ENCODE measurements at places on chromosomes 16 and 17. TPM values are rescaled to one million over a fixed set of nuclear protein-coding genes. Genes with fewer than 3 reads are reported as not detected.

HOXB6 gene
- 9.8 TPM for polyA plus RNA-seq

CDK3 gene
- 14.9 TPM for polyA plus RNA-seq

KAT7 gene
- 31.6 TPM for polyA plus RNA-seq

G6PC1 gene
- 1.5 TPM for polyA plus RNA-seq

DNA sequence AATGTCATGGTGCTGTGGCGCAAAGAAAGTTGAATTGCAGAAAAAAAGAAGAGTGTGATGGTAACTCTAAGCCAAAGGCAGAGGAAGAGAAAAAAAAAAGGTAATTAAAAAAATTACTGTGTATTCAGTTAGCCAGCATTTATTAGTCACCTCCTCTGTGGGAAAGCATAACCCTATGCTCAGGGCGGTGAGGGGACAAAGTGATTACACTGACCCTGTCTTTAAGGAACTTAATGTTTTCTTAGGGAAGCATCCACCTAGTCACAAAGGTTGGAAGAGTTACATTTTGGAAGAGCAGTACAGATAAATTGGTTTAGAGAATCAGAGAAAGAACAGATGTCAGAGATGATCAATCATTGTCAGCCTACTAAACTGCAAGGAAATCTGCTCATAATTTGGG lies 410.3 kb downstream of the CDH11 start:
- H3K4me3 ChIP-seq: no peak overlapping the region
- H3K36me3 ChIP-seq: no peaks in the 10 kb centered on the region
- no peak for DNase-seq
- H3K27me3 ChIP-seq: no peaks in the 10 kb centered on the region

- peaks cover 2% of the 10 kb centered on the region for H3K27me3 ChIP-seq
- no peaks in the 10 kb centered on the region for H3K36me3 ChIP-seq
- DNase-seq: no peak
- peaks cover 21% of the 10 kb centered on the region for H3K4me1 ChIP-seq
- no peak overlapping the region for H3K4me3 ChIP-seq
These were observed 18.5 kb upstream of the RHOT1 start for GRCh38 chr17:32123782-32124181.

PRDM7 gene
- not detected for polyA plus RNA-seq

SLC16A6 gene
- polyA plus RNA-seq: 0.27 TPM

- no peak for DNase-seq
- H3K36me3 ChIP-seq: no peaks in the 10 kb centered on the region
- peaks cover 5% of the 10 kb centered on the region for H3K27me3 ChIP-seq
- H3K27ac ChIP-seq: no peak overlapping the region
These were observed 22.9 kb downstream of the DHRS7C start for GRCh38 chr17:9768381-9768934.

KCNG4 gene
- not detected for polyA plus RNA-seq

DNA sequence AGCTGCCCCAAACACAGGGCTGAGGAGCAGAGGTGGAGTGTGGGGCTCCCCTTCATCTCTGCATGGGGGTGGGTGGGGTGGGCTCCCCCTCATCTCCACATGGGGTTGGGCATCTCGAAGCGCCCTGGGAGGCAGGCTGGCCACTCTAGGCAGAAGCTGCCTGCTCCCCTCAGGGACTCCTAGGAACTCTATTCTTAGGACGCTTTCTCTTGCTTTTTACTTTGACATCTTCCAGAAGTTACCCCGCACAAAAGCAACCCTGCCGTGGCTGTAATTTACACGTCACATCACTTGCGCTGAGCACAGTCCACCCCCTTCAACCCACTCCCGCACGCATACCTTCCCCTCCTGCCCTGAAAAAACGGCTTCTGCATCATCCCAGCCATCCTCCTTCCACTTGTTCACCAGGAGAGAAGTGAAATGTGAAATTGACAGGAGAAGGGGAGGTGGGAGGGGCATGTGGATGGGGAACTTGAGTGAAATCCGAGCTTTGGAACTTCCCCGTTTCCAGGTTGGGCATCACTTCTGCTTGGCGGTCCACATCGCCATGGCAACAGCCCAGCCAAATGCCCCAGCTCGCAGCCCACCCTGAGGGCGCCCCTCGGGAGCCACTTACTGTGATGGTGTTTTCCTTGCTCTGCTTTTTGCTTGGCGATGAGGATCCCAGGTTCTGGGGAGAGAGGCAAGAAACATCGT lies 53.7 kb upstream of the RCVRN start:
- peaks cover 3% of the 10 kb centered on the region for H3K27me3 ChIP-seq
- peak overlapping the region; percentile 6 for H3K4me3 ChIP-seq
- no peaks in the 10 kb centered on the region for H3K36me3 ChIP-seq
- DNase-seq: no peak
- H3K27ac ChIP-seq: no peak overlapping the region

DNA sequence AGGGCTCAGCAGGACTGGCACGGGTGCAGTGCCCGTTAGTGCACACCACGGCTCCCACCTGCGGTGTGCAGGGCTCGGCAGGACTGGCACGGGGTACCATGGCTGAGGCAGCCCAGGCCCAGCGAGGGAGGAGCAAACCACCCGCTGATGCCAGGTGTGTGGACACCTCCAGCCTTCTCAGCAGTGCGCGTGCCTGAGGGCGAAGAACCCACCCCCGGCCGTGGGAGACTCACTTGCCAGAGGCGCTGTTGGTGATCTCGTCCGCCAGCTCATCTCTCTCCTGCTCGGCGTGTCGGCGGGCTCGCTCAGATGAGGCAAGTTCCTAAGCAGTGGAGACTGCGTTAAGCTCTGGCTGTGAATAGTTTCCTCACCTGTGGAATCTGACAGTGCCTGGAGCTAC lies 45.4 kb downstream of the NDEL1 start:
- DNase-seq: no peak
- H3K27me3 ChIP-seq: no peaks in the 10 kb centered on the region
- peaks cover 9% of the 10 kb centered on the region for H3K4me1 ChIP-seq
- H3K27ac ChIP-seq: no peak overlapping the region
- H3K4me3 ChIP-seq: no peak overlapping the region

HYDIN gene
- polyA plus RNA-seq: 3.2 TPM

FZD2 gene
- 4.4 TPM for polyA plus RNA-seq

RNF227 gene
- 3.7 TPM for polyA plus RNA-seq

TAT gene
- polyA plus RNA-seq: 0.22 TPM

IL21R gene
- polyA plus RNA-seq: 0.39 TPM

- H3K27me3 ChIP-seq: no peaks in the 10 kb centered on the region
- H3K27ac ChIP-seq: peak overlapping the region; percentile 58
- peaks cover 82% of the 10 kb centered on the region for H3K36me3 ChIP-seq
- DNase-seq: no peak
These were observed 8.4 kb downstream of the TMEM98 start for GRCh38 chr17:32936186-32936893.

KRTAP4-9 gene
- not detected for polyA plus RNA-seq

DNA sequence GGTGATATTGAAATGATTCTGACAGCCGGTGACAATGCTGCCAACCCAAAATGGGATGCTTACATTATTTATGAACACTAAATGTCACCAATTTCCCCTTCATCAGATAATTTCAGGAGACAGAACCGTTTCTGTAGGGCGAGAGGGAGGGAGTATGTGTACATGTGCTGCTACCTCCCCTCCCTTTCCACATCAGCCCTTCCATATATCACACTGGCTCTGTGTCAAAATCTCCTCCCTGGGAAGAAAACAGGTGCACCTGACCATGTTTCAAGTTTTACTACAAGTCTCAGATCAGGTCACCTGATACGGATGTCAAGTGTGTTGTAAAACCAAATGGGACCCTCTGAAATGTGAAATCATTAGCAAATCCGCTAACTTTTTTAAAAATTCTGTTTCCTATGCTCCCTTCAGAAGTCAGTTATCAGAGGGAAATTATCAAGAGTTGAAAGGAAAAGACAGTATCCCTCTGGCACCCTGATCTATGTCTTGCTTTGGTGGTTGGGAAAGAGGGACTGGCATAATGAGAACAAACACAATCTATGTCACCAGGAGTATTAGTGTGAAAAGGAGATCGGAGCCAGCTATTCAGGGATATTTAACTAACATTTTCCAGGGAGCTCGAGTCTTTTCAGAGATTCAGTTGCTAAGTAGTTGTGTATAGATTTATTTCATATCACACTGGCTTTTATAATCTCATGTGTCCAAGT lies 1002.3 kb upstream of the CDH8 start:
- no peak overlapping the region for H3K27ac ChIP-seq
- no peaks in the 10 kb centered on the region for H3K4me1 ChIP-seq
- no peak overlapping the region for H3K4me3 ChIP-seq
- no peak for DNase-seq
- no peaks in the 10 kb centered on the region for H3K27me3 ChIP-seq

PYY gene
- polyA plus RNA-seq: 36.2 TPM

AFMID gene
- polyA plus RNA-seq: 50.8 TPM

SLC13A2 gene
- polyA plus RNA-seq: 10.7 TPM

DNA sequence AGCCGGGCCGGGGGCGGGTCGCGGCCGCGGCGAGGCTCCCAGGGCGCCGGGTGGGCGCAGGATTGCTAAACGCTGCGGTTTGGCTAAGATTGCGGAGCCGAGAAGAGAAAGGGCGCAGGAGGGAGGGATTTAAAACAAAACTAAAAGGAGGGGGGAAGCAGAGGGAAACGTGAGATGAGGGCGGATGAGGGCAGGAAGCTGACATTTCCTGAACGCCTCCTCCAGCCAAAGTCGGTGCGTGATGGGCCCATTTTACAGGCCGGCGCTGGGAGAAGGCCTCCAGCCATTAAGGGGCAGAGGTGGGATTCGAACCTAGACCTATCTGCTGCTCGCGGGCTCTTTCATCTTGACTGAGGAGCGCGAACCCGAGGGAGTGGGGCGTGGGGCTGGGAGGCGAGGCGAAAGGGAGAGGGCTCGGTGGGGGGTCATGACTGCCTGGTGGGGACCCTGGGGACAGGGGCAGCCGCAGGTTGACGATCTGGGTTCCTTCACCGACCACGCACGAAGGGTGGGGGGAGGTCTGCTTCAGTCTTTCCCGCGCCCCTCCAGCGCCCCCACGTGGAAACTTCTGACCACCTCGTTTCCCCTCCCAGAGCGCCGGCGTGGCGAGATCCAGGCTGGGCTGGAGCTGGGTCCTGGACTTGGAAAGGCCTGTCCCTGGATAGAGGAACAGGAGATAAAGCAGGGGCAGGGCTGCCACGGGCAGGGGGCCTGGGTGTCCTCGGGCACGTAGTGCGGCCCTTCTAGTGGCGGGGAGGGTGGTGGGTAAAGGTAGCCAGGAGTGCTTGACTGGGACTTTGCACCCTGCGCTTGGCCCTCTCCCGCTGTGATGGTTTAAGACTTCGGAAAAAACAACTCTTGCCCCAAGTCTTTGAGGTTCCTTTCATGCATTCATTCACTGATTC lies 3.8 kb upstream of the TAC4 start:
- H3K4me1 ChIP-seq: peaks cover 14% of the 10 kb centered on the region
- H3K4me3 ChIP-seq: peak overlapping the region; percentile 45
- no peak overlapping the region for H3K27ac ChIP-seq
- peak; percentile 42 for DNase-seq

GRCh38 chr17:49548506-49549310 lies 27.0 kb upstream of the NXPH3 start:
- no peak overlapping the region for H3K4me3 ChIP-seq
- no peaks in the 10 kb centered on the region for H3K4me1 ChIP-seq
- H3K27me3 ChIP-seq: peaks cover 5% of the 10 kb centered on the region
- DNase-seq: no peak
- H3K36me3 ChIP-seq: no peaks in the 10 kb centered on the region

GRCh38 chr17:41754066-41754465 lies 19.6 kb upstream of the HAP1 start:
- no peaks in the 10 kb centered on the region for H3K27me3 ChIP-seq
- no peak for DNase-seq
- peaks cover 58% of the 10 kb centered on the region for H3K36me3 ChIP-seq
- no peak overlapping the region for H3K27ac ChIP-seq
- no peaks in the 10 kb centered on the region for H3K4me1 ChIP-seq

ADGRG1 gene
- 102 TPM for polyA plus RNA-seq

- no peak overlapping the region for H3K27ac ChIP-seq
- peaks cover 14% of the 10 kb centered on the region for H3K4me1 ChIP-seq
- DNase-seq: no peak
- no peak overlapping the region for H3K4me3 ChIP-seq
- H3K36me3 ChIP-seq: no peaks in the 10 kb centered on the region
These were observed 19.6 kb upstream of the LRRC75A start for GRCh38 chr17:16511593-16511992.

GRCh38 chr16:519425-519824 lies 8.1 kb upstream of the CAPN15 start:
- DNase-seq: no peak
- peaks cover 60% of the 10 kb centered on the region for H3K36me3 ChIP-seq
- peaks cover 18% of the 10 kb centered on the region for H3K4me1 ChIP-seq
- no peak overlapping the region for H3K27ac ChIP-seq
- H3K27me3 ChIP-seq: no peaks in the 10 kb centered on the region

DNA sequence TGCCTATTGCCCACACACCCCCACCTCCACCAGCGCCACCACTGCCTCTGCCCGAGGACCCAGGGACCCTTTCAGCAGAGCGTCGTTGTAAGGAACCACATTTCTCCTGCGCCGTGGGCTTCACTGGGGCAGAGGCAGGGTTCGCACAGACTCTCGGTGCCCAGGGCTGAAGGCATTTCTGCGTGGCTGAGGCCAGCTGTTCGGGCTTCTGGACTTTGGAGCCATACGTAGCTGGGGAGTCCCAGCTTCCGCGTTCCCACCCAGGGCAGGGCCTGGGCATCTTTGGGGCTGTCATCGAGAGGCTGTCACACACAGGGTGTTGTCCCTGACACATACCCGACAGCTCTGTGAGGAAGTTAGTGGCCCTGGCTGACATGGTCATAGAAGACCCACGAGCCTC lies 16.0 kb upstream of the SMIM5 start:
- H3K27ac ChIP-seq: peak overlapping the region; percentile 92
- peaks cover 95% of the 10 kb centered on the region for H3K36me3 ChIP-seq
- DNase-seq: peak; percentile 96
- no peaks in the 10 kb centered on the region for H3K27me3 ChIP-seq
- H3K4me1 ChIP-seq: peaks cover 58% of the 10 kb centered on the region

GRCh38 chr16:89786474-89787364 lies 29.7 kb downstream of the FANCA start:
- peaks cover 24% of the 10 kb centered on the region for H3K36me3 ChIP-seq
- no peaks in the 10 kb centered on the region for H3K4me1 ChIP-seq
- no peaks in the 10 kb centered on the region for H3K27me3 ChIP-seq
- H3K4me3 ChIP-seq: no peak overlapping the region
- DNase-seq: no peak

PRAC2 gene
- not detected for polyA plus RNA-seq

CD7 gene
- polyA plus RNA-seq: 8.6 TPM

GP1BA gene
- polyA plus RNA-seq: 1.5 TPM

DNA sequence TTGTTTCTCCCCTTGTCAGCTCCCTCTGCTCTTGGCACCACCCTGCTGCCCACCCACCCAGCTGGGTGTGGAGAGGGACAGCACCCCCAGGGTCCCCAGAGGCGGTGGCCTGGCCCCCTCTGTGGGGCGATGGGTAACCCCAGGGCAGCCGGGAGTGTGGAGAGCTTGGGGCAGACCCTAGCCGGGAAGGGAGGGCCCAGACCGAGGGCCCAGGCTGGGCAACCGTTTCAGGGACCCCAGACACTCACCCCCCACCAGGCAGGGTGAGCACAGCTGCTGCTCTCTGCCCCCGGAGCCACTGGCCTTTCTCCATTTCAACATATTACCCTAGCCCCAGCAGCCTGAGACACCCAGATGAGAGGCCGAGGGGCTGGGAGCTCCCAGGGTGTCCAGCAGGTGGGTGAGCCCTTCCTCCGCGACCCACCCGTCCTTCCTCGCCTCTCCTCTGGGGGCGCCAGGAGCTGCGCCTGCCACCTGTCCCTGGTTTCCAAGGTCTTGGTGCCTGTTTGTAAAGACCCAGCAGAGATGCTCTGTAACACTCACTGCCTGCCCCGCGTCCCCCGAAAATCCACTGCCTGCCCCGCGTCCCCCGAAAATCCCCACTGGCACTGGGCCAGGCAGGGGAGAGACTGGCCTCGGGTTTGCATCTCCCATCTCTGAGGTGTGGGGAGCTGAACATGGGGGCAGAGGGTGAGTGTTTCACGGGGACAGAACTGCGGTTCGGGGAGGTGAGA lies 45.4 kb downstream of the BAHCC1 start:
- DNase-seq: peak; percentile 22
- no peak overlapping the region for H3K4me3 ChIP-seq
- peaks cover 18% of the 10 kb centered on the region for H3K36me3 ChIP-seq
- H3K27ac ChIP-seq: peak overlapping the region; percentile 58
